Stimulated activated CD4-positive, alpha-beta T cell treated with anti-CD3 and anti-CD28 coated beads, Interleukin-15, amount 100 ng/mL, for 1 hour (primary cell): ENCODE measurements at places on chromosomes 6 and 20.

- no peak for DNase-seq
Observed at GRCh38 chr6:169974663-169975062, 223.2 kb downstream of the ERMARD start.

DNA sequence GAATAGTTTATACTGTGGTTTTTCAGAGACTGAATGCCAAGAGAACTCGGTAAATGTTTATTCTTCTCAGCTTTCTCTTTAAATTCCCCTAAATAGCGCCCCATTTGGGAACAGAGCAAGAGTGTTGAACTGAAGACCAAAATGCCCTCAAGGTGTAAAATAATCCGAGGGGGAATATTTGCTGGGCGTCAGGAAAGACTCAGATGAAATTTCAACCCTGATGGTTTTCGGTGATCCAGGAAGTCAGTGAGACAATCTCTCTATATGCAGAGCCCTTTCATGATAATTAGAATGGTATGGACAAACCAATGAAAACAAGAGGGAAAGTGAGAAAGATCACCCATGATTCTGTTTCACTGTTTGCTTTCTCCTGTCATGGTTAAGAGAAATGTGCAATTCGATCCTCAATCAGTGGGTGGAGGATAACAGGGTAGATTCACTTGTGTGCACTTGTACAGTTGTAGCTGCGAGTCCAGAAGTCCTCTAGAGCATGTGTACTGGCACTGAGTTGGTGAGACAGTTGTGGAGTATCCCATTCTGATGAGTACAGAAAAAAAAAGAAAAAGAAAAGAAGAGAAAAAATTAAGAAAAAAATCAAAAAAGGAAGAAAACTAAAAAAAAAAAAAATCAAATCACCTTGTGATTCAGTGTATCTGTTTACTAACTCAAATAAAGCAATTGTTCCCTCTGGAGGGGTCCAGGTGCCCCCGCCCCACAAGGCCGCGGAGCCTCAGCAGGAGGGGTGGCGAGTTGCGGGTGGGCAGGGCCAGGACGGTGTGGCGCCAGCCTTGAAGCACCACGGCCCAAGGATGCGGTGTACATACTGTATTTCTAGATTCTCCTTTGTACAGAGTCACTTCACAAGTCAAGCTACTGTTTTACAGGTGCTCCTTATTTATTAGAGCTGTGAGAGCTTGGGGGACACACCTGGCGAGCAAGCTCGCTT is 164.9 kb downstream of the SCML4 start:
- DNase-seq: no peak

DNA sequence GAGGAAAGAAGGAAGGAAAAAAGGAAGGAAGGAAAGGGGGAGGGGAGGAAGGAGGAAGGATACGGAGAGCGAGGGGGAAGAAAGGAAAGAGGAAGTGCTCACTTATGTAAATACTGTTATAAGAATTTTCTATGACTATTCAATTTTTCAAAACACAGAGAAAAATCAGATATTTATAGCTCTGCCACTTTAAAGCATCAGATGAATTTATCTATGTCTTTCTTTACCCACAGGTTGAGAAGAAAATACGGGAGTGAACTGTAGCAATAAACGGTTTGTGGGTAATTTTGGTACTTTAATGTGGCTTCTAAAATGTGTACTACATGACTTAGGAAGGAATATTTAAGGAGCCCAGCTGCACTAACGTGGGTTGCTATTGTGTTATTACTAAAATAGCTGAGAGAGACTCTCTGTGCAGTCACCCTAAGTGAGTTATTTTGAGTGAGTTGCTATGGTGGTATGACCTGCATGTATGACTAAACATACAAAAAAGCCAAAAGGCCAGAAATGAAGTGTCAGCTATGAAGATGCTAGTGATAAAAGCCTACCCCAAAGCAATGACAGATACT is 225.5 kb downstream of the SOD2 start:
- DNase-seq: no peak

- no peak for DNase-seq
Observed at GRCh38 chr6:24522228-24523176, 27.7 kb downstream of the ALDH5A1 start.

- DNase-seq: no peak
Observed at GRCh38 chr20:23227274-23227673, 123.3 kb upstream of the NXT1 start.

DNA sequence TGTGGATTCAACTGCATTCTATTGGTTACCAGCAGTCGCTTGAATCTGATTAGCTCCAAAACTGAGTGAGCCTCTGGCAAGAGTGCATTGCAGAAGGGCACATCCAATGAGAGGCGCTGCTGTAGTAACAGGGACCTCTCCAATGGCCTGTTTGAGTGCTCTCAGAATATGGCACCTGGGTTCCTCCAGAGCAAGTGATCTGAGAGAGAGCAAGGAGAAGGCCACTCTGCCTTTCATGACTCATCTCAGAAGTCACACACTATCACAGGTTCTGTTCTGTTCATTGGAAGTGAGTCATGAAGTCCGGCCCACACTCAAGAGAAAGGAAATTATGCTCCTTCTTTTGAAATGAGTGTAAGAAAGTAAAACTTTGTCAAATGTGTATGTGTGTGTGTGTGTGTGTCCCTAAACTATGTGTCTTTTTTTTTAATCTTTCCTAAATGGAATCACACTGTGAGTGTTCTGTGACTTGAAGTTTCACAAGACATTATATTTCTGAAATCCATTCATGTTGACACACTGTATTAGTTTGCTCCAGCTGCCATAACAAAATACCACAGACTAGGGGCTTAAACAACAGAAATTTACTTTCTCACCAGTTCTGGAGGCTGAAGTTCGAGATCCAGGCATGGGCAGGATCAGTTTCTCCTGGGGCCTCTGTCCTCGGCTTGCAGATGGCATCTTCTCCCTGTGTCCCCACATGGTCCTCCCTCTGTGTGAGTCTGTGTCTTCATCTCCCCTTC is 138.3 kb upstream of the CDYL start:
- no peak for DNase-seq

DNA sequence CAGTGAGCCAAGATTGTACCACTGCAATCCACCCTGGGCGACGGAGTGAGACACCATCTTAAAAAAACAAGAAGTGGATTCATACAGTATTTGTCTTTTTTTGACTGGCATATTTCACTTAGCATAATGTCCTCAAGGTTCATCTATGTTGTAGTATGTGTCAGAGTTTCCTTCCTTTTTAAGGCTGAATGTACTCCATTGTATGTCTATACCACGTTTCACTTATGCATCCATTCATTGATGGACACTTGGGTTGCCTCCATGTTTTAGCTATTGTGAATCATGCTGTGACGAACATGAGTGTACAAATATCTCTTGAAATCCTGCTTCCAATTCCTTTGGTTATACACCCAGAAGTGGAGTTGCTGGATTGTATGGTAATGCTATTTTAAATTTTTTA is 28.9 kb upstream of the FAM83D start:
- DNase-seq: no peak

- no peak for DNase-seq
Observed at GRCh38 chr6:40348591-40348990, 238.6 kb downstream of the LRFN2 start.

DNA sequence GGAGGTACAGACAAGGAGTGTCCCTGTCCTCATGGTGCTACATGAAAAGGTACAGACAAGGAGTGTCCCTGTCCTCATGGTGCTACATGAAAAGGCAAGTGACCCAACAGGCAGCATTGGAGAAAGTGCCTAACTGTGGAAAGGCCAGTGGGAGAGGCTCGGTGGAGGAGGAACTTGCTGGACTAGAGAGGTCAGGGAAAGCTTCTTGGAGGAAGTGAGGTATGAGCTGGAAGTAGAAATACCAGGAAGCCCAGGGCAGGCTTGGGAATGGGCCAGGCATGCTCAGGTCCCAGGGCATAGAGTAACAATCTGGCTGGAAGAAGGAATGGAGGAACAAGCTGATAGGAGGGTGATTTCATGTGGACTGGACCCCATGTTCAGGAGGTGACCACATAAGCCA is 59.8 kb upstream of the FNDC1 start:
- DNase-seq: no peak

- no peak for DNase-seq
Observed at GRCh38 chr20:37365760-37366638, 20.1 kb downstream of the SRC start.

GRCh38 chr6:21219241-21219640 is 374.3 kb upstream of the SOX4 start:
- no peak for DNase-seq

- DNase-seq: no peak
Observed at GRCh38 chr6:157230910-157231309, 92.4 kb downstream of the TMEM242 start.

- DNase-seq: no peak
Observed at GRCh38 chr6:3499603-3500002, 42.8 kb upstream of the SLC22A23 start.

GRCh38 chr20:21609221-21609620 is 95.4 kb upstream of the NKX2-2 start:
- no peak for DNase-seq

DNA sequence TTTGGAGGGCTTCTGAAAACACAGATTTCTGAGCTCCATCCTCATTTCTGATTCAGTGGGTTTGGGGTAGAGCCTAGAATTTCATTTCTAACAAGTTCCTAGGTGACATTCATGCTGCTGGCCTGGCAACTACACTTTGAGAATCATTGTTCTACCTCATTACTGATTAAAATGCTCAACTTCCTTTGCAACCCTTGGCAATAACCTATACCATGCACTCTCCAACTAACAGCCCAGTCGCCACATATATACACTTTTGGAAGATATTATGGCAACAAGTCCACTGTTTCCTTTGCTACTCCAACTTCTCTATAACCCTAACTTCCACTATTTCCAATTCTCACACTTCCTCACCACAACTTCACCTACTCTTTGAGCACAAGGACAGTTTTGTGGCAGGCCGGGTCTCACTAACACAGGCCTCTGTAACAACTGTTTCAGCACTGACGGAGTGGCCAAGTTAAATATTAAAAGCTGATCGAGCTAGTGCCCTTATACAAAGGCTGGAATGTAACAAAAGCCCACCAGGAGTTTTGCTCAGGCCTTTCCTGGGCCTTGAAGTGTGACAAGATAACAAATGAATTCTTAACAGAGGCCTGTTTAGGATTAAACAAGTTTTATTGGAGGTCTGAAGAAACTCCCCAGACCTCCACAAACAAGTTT is 32.1 kb upstream of the RAB23 start:
- no peak for DNase-seq

- DNase-seq: no peak
Observed at GRCh38 chr6:92979281-92979680, 440.1 kb downstream of the EPHA7 start.

GRCh38 chr6:21912151-21912832 is 318.7 kb downstream of the SOX4 start:
- no peak for DNase-seq

- no peak for DNase-seq
Observed at GRCh38 chr6:117237561-117237960, 27.8 kb upstream of the VGLL2 start.

GRCh38 chr20:43681991-43682410 is 15.1 kb downstream of the MYBL2 start:
- DNase-seq: no peak

GRCh38 chr6:22248513-22249308 is 48.1 kb downstream of the PRL start:
- DNase-seq: no peak

GRCh38 chr20:35111141-35111888 is 18.7 kb upstream of the TRPC4AP start:
- no peak for DNase-seq

DNA sequence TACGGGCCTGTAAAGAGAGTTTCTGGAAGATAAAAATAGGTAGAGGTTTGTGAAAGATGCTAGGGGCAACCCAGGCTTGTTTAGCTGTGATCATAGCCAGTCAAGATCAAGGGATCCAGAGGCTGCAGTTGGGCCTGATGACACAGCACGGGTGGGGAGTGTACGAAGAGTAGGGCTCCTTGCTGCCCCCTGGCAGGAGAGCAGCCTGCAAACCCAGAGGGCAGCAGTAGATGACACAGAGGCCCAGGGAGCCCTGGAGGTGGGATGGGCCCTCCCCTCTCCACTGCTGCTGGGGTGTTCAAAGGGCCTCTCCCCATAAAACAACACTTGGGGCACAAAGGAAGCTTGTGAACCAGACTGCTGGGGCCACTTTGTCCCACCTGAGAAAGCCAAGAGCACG is 47.2 kb downstream of the VEGFA start:
- DNase-seq: no peak

DNA sequence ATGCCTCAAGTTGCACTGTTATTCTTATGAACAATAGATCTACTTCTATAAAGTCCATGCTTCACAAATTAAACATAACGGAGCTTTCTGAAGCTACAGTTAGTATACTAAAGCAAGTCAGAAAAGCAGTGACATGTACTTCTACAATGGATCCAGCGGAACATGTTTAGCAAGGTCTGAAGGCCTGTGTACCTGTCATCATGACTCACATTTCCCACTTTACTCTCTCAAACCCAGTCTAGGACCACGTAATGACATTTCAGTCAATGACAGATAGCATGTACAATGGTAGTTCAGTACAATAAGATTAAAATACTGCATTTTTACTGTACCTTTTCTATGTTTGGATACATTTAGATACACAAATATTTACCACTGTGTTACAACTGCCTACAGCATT is 132.1 kb downstream of the MMS22L start:
- DNase-seq: no peak

DNA sequence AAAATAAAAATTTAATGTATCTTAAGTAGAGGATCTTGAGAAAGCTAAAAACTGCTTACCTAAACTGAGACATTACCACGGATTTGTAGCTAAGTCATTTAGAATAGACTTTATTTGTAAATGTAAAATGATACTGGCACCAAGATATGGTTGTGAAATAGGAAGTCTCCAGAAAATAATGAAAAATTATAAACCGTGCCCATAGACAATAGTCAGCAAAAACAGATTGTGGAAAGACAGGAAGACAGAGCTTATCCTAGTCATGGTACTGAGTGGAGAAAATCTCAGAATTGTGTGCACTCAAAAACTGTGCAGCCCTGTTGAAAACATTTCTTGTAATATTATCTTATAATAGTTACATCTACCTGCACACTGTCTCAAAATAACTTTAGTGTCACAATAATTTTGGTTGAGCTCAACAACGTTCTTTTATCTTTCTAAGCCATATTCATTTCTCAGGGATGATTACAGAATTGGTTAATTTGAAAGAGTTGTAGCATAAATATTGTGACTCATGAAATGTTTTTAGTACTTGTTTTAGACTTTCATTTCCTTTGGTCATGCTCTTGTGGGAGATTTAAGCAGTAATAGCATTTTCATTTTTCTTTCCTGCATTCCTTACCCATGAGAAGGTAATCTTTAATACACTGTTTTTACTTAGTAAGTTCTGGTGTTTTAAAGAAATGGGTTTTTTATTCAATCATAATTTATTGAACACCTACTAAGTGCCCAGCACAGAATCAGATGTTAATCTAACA is 174.5 kb downstream of the SOX4 start:
- no peak for DNase-seq

DNA sequence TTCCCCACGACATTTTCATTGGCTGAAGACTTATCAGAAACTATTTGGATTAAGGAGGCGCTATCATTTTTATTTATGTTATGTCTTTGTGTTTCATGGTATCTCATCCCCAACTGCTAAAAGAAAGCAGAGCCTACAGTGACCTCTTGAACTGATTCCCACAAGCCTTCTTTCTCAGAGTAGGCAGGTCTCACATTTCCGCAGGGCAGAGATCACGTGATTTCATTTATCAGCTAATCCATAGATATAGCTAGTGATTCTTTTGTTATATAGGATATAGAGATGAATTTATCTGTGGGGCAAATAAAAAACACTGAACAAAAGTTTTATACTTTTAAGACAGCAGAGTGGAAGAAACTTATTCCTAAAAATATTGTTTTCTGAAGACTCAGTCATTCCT is 25.0 kb upstream of the POPDC3 start:
- DNase-seq: no peak
